ENCODE measurements at places on chromosomes 2 and 18.

GRCh38 chr2:153543635-153544071, 65.1 kb upstream of the RPRM start:
- no peak for DNase-seq

GRCh38 chr2:38192976-38193375, 117.0 kb upstream of the CYP1B1 start:
- DNase-seq: no peak

DNA sequence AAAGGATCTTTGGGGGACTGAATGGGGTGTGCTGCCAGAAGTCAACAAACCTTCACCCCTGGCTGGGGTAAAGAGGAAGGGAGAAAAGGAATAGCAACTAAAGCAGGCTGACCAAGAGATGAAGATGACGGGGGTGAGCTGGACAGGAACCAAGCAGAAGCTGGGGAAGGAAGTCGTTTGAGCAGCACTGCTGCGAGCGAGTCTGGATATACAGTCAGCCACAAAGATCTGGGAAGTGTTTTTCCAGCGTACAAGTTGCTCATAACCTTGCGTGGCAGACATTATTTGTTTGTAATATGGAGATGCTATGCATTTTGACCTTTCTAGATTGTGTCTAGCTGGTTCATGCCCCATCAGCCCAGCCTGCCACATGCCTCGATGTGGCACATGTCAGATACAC, 71.2 kb downstream of the EIF2AK3 start:
- DNase-seq: no peak

GRCh38 chr2:61910603-61911002, 5.1 kb downstream of the COMMD1 start:
- DNase-seq: no peak

DNA sequence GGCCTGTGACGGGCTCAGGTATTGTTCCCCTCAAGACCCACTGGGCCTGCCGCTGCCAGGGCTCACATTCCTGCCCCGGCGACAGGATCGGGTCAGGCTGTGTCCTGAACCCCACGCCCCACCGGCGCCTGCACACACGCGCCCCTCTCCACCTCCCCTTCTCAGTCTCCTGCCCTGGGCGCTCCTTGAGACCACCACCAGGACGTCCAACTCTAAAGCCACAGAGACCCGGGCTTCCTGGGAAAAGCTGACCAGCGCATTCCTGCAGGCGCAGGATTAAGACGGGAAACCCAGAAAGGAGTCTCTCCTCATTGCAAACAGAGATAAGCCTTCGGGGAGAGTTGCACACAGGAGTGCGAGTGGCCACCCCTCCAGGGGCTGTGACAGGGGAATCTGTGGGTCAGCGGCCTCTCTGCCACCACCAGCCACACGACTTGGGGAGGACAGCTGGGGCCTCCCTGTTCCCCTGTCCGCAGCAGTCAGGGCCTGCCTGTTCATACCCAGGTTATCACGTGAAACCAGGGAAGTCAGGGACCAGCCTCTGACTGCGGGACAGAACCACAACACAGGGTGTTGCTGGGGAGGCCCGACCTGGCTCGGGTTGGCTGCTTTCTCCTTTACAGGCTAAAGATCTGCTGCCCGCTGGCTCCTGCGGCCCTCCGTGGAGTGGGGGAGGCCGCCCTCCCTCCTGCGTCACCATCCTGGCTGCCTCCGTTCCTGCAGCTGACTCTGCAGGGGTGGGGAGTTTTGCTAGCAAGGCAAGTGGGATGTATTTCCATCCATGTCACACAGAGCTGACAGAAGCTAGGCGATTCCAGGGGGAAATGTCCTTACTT, 88.8 kb downstream of the ZCCHC2 start:
- DNase-seq: no peak

GRCh38 chr2:217225596-217225995, 365.7 kb upstream of the TNP1 start:
- DNase-seq: no peak

DNA sequence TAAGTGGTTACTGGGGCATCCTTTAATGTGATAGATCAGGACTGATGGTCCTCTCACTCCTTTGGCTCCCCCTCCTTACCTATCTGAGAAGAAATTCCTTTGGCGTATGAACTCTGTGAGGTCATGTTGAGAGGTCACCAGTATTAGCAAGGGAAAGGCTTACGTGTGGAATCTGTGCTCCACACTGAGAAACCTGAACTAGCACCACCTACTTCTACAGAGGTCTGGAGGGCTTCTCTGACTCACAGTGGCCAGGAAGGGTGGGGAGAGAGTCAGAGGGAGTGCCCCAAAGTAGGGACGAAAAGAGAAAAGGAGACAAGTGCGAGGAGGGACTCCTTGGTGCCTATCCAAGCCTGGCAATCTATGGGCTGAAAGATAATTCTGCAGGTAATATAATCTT, 348.6 kb downstream of the TNS1 start:
- no peak for DNase-seq

Measured in naive thymus-derived CD8-positive, alpha-beta T cell (primary cell).